ENCODE measurements at places on chromosomes 11 and 22.
A peak's percentile ranks its signal among the peaks of the same experiment; 100 is the strongest.

DNA sequence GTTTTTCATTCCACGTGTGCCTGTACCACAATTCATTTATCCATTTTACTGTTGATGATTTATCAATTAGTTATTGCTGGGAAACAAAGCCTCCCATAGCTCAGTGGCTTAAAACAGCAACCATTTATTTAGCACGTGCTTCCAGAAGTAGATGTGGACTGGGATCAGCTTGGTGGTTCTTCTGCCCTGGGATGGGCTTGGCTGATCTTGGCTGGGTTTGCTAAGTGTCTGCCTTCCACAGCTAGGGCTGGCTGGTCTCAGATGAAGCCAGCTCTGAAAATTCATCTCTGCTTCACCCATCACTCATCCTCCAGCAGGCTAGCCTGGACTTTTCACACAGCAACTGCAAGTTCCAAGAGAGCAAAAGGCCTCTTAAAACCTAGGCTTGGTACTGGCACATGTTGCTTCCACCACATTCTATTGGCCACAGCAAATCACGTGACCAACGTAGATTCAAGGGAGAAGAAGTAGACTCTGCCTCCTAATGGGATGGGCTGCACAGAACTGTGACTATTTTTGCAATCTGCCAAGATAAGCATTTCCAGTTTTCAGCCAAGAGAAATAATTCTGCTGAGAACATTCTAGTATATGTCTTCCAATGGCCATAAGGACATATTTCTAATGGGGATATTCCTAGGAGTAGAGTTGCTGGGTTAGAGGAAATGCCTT lies 124.9 kb downstream of the MN1 start:
- ATAC-seq = no peak

DNA sequence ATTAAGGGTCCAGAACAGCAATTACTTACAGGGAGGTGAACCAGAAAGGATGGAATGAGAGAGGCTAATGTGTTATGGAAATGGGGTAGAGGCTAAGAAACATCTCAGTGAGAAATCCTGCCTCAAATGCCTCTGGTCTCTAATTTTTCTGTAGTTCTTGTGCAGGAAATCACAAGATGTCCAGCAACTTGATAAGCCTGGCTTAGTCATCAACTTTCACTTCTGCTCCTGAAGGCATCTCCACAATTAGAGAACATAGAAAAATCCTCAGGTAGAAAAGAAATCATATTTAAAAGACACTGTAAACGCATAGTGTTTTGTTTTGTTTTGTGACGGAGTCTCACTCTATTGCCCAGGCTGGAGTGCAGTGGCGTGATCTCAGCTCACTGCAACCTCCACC lies 18.7 kb downstream of the MRGPRX4 start:
- ATAC-seq = peak; percentile 41

DNA sequence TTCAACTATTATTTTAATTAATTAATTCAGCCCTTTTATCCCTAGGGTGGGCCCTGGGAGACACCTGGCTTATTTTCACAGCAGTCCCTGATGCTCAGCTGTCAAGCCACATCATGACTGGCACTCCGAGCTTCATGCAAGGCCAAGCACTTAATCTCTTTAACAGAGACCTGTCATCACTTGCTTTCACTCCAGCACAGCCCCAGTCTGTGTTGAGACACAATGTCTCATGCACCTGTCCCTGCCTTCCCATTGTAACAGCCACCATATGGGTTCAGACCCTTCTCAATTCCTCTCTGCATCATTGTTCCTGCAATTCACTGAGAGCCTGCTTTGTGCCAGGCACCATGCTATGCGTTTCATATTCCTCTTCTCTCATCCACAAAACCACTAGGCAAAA lies 222.2 kb upstream of the TENM4 start:
- ATAC-seq = no peak

DNA sequence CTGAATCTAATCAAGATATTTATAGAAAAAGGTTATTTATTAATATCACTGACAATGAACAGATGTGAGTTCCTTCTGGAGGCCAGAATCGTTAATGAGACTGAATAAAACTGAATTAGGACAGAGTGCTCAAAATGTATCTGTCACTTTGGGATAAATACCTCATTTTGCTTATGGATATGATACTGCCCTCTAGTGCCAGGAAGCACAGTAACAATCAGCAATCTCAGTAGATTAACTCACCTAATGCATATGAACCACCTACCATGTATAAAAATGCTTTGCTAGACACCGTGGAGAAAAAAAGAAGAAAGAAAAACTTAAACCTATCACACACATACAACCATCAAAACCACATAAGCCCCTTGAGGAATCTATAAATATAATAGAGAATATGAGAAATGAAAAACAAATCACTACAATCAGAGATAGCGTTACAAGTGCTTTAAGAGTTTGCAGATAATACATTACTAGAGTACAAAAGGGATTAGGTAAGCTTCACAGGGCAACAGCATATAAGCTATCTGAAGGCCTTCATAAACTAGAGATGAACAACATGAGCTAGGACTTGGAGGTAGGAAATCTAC lies 117.4 kb downstream of the SGSM3 start:
- ATAC-seq = no peak

DNA sequence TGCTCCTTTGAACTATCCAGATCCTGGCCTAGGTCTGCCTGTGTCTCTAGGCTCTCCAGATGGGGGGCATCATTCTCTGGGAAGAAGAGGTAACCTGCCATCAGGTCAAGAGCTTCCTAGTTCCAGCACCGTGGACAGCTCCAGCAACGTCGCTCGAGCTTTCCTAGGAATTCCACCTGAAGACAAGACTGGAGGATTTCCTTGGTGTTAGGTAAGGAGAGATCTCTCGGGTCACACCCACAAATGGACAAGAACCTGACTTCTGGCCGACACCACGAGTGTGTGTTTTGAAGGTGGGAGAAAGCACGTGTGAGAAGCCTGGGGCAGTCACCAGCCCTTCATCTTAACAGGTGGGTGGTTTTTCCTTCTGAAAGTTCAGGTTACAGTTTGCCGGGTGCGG lies 1.2 kb downstream of the PRG3 start:
- no peak for ATAC-seq

DNA sequence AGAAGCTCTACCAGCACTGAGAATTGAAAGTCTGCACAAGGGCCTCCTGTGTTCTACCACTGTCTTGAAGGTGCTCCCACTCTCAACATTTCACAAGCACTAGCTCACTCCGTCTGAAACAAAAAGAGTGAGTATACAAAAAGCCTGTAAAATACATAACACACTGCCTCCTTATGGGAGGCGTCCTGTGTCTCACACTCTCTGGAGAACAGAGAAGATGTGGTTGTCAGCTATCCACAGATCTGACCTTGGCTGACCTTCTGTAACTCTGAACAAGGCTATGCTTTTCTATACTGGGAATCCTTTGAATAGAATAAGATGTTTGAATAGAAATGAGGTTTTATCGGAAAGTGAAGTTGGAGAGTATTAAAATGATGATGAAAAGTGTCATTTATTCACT lies 171.3 kb upstream of the TMEM45B start:
- no peak for ATAC-seq

- peak; percentile 85 for ATAC-seq
Measured at GRCh38 chr22:39343259-39344045, 6.3 kb upstream of the SYNGR1 start.

GRCh38 chr11:112584672-112585071 lies 324.0 kb upstream of the PLET1 start:
- no peak for ATAC-seq

GRCh38 chr11:128226106-128226716 lies 361.1 kb downstream of the ETS1 start:
- ATAC-seq = no peak

GRCh38 chr22:41699264-41700107 lies at the start of gene MEI1:
Gene MEI1 (plus strand): TSS chr22:41699503. CDS start chr22:41699539, 36 bp downstream.
- ATAC-seq = peak; percentile 79

DNA sequence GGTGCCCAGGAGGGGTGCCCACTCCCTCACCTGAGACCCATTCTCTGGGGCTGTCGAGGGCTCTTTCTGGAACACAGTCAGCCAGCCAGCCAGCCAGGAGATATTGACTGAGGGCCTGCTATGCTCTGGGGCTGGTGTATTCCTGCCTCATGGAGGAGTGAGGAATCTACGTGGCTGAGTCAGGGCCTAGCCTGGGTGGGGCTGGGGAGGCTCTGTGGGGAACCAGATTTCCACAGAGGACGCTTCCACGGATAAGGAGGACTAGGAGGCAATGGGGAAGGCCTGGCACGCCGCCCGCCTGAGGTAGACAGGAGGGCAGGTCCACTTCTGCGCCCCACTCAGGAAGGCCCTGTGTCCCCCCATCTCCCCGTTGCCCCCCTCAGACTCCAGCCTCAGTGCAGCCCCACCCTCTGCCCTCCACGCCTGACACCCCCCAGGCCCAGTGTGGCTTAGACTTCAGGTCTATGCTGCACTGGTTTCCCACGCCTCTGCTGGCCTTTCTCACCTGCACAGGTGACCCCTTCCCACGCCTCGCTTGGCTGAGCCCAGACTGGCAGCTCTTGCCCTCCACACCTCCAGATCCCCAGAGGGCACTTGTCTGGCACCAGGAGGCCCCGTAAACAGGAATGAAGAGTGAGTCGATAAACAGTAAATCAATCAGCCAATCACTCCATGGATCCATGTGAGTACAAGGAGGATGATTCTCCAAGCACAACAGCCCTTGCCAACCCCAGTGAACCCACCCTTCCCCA lies 37.5 kb downstream of the MACROD1 start:
- ATAC-seq = no peak

DNA sequence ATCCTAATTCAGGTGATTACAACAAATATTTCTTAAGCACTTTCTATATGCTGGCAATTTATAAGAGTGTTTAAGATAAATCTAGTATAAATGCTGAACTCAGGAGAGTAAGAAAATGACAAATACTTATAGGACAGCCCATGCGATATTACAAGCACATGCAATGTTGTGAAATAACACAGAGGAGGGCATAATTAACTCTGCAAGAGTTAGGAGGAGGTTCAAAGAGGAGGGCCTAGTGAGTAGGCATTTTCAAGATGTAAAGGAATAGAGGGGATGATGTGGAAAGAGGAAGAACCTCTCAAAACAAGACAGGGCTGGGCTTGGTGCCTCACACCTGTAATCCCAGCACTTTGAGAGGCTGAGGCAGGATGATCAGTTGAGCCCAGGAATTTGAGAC lies 37.1 kb upstream of the IL17RA start:
- ATAC-seq = no peak

- ATAC-seq = no peak
Measured at GRCh38 chr11:35039076-35039475, 99.9 kb upstream of the CD44 start.

DNA sequence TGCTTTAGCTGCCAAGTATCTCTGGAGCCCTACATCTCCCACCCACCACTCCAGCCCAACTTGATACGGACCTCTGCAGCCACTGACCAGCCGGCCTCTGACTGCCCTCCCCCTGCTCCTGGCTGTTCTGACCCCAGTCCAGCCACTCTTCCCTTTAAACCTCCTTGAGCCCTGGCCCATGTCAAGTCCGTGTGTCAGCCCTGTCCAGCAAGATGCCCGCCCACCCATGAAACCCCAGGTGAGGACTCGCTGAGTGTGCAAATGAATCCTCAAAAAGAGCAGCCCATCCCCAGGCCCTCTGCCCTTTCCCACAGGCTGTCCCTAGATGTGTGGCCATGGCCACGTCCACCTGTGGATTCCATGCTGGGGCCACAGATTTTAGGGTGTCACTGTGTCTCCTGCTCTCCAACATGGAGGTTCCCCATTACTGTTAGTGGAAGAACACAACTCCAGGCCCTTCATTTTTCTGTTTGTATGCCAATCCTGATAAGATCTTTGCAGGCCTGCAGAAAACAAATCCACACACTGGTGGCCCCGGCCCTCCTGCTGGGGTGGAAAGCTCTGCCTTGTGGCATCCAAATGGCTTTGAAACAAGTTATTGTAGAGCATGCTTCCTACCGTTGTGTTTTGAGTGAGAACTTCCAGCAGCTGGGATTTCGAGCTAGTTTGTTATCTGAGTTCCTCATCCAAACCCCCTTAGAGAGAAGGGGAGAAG lies 22.7 kb upstream of the ADORA2A start:
- no peak for ATAC-seq

DNA sequence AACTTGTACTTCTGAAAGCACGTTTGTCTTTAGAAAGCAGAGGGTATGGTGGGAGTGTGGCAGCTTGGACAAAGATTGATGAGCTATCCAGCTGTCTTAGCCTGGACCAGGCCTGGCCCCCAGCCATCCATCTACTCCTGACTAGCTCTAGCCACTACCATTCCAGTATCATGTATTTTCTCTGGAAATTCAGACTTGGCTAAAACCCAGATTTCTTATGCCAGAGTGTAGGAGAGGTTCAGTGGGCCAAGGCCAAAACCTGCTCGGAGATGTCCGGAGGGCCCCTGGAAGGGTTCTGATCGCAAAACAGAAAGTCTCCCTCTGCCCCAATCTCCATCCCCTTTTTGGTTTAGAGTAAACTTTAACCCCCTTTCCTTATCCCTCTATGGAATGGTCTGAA lies 24.8 kb upstream of the MTCH2 start:
- ATAC-seq = no peak

- ATAC-seq = peak; percentile 71
Measured at GRCh38 chr11:7098235-7098832, 9.5 kb downstream of the RBMXL2 start.

DNA sequence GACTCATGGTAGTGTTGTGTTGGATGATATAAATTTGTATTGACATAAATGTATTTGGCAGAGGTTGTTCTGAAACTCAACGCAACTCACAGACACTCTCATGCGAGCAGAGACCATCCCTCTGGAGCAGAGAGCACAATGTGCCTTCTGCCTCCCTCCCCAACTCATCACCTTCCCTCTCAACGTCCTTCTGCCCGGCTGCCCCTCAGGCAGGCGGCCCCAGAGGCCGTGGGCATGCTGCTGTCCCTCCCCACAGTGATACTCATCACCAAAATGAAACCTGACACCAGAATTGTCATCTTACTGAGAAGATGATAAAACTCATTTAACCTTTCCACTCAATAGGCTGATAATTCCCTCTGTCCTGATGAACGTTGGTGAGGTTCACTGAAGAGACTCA lies 260.6 kb downstream of the ETS1 start:
- no peak for ATAC-seq

DNA sequence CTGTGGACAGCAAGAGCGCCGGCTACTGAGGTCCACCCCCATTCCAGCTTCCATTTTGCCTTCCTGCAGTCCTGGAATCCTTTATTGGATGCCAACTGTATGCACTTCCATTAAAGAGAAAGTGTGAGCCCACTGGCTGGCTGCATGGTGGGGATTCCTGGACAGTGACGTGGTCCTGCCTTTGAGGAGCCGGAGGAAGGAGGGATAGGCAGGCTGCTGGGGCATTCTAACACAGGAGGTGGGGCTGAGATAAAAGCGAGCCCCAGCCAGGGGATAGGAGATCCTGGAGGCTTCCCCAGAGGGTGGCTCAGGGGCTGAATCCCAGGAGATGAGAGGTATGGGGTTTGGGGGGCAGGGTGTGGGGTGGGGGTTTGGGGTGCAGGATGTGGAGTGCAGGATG lies 984.7 kb downstream of the BRD1 start:
- ATAC-seq = no peak

Measured in stimulated activated memory B cell treated with anti-CD40 and anti-IgM and Interleukin-4, amounts not matched to agents 10 μg/mL and 1 μg/mL and 100 μg/mL, for 72 hours (primary cell).